Fibroblast of skin of back (primary cell): ENCODE measurements at places on chromosomes 16 and 17.

DNA sequence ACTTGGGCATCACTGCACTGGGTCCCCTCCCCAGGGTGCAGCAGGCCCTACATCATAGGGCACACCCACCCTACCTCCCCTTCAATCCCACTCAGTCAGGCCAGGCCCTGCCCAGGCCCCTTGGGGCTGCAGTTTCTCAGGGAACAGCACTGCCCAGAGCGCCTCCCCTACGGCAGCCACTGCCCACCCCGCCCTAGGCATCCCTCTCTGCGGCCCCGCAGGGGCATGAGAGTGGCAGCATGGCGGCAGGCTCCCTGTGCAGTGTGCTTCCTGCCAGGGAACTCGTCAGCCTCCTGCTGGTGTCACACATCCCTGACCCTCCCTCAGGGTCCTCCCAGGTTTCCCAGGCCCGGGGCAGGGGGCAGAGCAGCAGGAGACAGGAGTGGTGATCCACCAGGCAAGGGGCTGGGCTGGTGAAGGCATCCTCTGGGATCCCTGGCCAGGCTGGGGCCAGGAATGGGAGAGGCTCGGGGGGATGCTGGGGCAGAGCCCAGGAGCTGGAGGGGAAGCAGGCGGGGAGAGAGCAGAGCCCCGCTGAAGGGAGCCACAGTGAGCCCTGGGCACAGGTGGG, 16.2 kb upstream of the BAHCC1 start:
- DNase-seq = no peak

DNA sequence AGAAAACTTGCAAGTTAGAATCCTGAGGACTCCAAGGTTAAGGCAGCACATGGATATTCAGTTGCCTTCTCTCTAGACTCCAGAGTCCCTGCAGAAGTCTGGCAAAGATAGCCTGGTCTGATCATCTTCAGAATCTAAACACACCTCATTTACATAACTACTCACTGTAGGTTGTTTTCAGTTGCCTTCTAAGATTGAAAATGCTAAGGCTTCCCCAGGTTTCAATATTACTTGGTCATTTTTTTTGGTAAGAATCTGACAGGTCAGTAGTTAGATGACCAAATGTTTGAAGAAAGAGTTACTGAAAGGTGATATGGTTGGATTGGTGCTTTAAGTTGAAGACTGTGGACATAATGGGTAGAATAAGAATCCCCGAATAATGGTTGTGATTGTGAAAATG, 205.4 kb upstream of the KCNJ16 start:
- DNase-seq = no peak

- DNase-seq = peak; percentile 23
Observed at GRCh38 chr17:14672830-14673229, 371.9 kb downstream of the HS3ST3B1 start.

DNA sequence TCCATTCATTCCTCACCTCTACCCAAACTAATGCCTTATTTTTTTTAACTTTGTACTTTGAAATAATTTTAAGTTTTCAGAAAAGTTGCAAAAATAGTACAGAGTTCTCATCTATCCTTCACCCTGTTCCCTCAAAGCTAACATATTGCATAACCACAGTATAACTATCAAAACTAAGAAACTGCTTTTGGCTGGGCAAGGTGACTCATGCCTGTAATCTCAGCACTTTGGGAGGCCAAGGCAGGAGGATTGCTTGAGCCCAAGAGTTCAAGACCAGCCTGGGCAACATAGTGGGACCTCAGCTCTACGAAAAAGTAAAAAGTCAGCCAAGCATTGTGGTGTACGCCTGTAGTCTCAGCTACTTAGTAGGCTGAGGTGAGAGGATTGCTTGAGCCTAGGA, 147.7 kb downstream of the SKAP1 start:
- no peak for DNase-seq

DNA sequence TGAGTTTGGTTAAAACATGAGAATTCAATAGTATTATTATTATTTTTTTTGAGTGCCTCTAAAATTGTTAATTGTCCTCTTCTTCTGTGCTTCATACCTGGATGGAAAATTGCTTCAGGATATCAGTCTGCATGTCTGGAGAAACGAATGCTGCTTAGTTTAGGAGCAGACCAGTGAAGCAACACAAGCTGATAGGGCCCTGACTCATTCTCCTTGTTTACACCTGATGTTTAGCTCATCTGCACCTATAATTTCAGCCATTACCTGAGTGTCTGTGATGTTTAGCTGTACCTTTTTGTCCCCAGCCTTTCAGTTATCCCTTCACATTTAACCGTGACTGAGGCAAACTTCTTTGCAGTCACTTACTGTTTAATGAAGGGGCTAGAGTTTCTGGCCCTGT, 14.8 kb downstream of the SNTB2 start:
- DNase-seq = no peak

DNA sequence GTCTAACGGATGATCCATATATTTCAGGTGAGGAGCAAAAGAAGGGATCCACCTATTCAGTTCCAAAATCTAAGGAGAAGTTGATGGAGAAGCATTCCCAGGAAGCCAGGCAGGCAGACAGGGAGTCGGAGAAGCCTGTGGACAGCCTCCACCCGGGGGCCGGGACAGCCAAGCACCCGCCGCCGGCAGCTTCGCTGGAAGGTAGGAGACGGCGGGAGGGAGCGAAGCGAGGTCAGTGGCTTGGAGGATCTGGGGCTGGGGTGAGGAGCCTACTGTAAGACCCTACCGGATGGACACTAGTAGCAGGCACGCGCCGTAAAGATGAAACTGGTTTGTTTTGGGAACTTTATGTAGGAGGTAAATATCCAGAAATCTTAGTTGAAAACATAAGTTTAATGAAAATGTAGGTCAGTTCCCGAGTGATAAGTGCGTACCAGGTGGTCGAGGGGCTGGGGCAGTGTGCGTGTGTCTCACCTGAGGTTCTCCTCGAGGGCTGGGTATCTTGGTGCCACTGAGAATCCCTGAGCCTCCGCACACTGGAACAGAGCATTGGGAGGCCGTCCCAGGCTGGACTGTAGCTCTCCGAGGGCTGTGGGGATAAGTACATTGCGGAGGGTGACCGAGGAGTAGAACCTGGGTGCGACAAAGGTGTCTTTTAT, 714 bp downstream of the SPATA33 start:
- DNase-seq = peak; percentile 10

DNA sequence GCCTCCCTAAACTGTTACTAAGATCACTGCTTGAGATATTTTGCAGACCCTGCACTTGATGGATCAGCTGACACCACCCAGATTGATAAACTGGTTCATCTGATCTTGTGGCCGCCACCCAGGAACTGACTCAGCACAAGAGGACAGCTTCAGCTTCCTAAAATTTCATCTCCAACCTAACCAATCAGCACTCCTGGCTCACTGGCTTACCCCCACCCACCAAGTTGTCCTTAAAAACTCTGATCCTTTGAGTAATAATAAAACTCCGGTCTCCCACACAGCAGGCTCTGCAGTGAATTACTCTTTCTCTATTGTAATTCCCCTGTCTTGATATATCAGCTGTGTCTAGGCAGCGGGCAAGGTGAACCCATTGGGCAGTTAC, 174.8 kb downstream of the UTP18 start:
- DNase-seq = no peak

- no peak for DNase-seq
Observed at GRCh38 chr16:57537194-57537505, 779 bp upstream of the CCDC102A start.

- no peak for DNase-seq
Observed at GRCh38 chr17:36923814-36924221, 13.5 kb upstream of the LHX1 start.

- DNase-seq = peak; percentile 54
Observed at GRCh38 chr17:76265624-76266243, 586 bp downstream of the UBALD2 start.

DNA sequence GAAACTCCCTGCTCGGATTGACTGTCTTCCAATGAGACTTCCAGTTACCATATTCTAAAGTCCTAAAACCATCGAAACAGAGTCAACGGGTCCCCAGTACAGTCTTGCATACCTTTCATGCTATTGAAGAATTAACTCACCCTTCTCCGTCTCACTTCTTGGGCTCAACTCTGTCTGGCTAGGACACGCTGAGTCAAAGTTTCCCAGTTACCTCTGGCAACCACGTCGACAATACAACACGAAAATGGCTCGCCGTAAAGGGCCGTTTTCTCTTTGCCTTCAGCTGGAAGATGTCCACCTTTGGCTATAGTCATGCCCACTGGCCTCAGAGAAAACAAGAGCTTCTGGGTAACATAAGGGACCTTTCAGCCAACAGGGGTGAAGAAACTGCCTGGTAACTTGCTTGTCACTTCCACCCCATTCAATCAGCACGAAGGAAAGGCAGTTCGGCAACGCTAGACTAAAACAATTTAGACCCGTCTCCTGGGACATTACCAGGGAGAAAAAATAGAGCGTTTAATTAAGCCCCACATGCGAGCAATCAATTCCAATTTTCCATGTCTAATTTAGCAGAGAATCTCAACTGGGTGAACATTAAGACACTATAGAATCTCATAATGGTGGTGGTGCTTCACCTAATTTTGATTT, 21.5 kb downstream of the KCNG4 start:
- no peak for DNase-seq
